ENCODE measurements at places on chromosomes 2 and 18.

DNA sequence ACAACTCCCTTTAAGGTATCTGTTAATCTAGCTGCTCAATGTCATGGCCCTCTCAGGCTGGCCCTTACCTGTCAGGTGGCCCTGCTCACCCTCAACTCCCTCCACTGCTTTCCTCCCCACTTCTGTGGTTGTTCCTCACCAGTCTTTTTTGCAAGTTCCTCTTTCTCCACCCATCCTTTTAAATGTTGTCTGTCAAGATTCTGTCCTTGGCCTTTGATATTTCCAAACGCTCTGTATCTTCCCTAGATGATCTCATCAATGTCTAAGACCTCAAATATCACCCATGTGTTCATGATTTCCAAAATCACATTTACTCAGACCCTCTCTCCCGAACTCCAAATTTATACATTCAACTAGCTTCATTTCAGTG, 3.5 kb downstream of the PTPN2 start:
- no peak for DNase-seq
- H3K4me3 ChIP-seq, result peak overlapping the region; percentile 84
- H3K4me1 ChIP-seq, result peaks cover 61% of the 10 kb centered on the region
- H3K27me3 ChIP-seq, result no peaks in the 10 kb centered on the region

DNA sequence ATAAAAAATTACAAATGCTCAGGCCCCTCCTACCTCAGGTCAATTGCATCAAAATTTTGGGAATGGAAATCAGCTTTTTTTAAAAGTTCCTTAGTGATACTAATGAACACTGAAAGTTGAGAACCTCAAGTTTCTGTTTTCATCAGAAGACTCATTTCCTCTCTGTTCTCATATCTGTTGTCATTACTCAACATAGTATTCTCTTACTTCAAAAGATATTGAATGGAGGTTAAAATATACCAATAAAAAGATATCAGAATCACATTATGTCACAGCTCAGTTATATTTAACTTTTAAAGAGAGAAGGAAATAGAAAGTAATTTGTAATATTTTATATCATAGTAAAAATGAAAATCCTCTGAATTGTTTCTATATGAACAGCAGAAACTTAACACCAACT, 959.4 kb upstream of the LRRTM1 start:
- no peaks in the 10 kb centered on the region for H3K4me1 ChIP-seq
- H3K27ac ChIP-seq, result no peak overlapping the region

DNA sequence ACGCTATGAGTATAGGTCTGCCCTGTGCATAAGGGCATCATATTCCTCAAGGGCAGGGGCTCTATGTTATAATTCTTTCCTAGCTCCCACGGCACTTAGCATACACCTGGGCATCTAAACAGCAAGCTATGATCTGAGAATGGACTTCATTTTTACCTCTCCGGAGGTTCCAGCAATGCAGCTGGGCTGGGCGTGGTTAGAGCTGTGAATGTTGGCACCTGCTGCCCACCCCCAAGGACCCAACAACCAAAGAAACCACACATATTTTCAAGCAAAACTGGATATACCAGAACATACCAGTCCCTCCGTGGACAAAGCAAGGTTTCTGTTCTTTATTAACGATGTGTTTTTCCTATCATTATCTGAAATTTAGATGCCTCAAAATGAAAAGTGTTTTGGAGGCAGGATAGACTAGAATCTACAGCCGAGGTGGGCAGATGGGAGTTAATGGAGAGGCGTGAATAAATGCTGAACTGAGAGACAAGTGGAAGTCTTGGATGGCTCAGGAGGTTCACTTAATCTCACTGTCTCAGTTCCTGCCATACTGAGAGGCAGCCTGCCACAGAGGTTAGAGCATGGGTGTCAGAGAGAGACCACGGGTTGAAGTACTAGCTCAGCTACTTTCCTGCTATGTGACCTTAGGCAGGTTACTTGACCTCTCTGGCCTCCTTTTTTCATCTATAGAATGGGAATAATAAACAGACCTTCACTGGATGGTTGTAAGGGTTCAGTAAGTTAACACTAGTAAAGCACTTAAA, 186.6 kb upstream of the SMAD2 start:
- no peaks in the 10 kb centered on the region for H3K36me3 ChIP-seq
- peaks cover 7% of the 10 kb centered on the region for H3K27me3 ChIP-seq
- H3K4me3 ChIP-seq, result no peak overlapping the region
- no peak for DNase-seq
- H3K27ac ChIP-seq, result no peak overlapping the region

GRCh38 chr2:149394864-149395263, 64.5 kb downstream of the LYPD6 start:
- H3K4me1 ChIP-seq, result no peaks in the 10 kb centered on the region
- no peak overlapping the region for H3K27ac ChIP-seq
- H3K36me3 ChIP-seq, result no peaks in the 10 kb centered on the region
- H3K27me3 ChIP-seq, result peaks cover 4% of the 10 kb centered on the region
- H3K4me3 ChIP-seq, result no peak overlapping the region

- peaks cover 2% of the 10 kb centered on the region for H3K4me1 ChIP-seq
- no peaks in the 10 kb centered on the region for H3K36me3 ChIP-seq
- DNase-seq, result no peak
- H3K4me3 ChIP-seq, result no peak overlapping the region
Measured at GRCh38 chr2:109519513-109519912, 94.3 kb downstream of the SEPTIN10 start.

GRCh38 chr2:23788100-23788499, 138.8 kb downstream of the ATAD2B start:
- H3K4me1 ChIP-seq, result peaks cover 21% of the 10 kb centered on the region
- H3K27me3 ChIP-seq, result no peaks in the 10 kb centered on the region
- H3K27ac ChIP-seq, result peak overlapping the region; percentile 67
- H3K36me3 ChIP-seq, result peaks cover 19% of the 10 kb centered on the region

DNA sequence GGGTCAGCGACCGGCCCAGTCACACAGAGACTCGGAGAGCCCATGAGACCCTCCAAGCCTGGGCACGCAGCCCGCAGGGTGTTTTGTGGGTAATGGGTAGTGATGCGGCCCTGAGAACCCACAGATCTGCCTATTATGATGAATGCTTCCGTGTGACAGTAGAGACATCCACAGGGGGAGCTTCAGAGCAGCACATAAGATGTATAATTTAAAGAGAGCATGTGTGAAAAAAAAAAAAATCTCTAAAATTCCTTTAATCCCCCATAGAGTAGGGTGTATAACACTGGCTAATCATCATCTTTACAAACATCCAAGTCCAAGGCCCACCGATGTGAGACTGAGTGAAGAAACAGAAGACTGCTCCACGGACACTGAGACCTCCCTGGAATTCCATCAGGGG, 34.6 kb downstream of the BIN1 start:
- no peak for DNase-seq
- no peak overlapping the region for H3K4me3 ChIP-seq
- H3K36me3 ChIP-seq, result peaks cover 17% of the 10 kb centered on the region
- H3K27ac ChIP-seq, result no peak overlapping the region
- peaks cover 30% of the 10 kb centered on the region for H3K4me1 ChIP-seq

DNA sequence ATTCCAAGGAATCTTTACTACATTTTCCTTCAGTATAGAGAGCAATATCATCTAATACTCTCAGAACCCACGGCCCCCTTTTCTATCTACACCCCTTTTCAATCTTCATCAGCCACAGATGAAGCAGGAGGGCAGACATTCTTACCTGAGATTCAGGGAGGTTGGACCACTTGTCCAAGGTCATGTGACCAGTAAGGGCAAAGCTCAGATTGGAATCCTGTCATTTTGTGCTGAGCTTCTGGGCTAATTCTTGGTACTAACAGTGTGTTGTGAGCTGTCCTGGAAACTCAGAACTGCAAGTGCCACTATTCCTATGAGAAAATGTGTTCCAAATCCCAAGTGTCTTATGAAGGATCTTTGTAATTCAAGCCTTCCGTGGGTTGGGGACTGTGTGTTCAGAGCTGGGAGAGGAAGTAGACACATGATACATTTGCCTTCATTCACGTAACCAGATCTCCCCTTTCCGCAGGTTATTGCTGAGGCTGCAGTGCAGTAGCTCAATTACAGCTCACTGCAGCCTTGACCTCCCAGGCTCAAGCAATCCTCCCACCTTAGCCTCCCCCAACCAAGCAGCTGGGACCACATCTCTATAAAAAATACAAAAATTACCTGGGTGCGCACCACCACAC, 3.3 kb downstream of the CHRNA1 start:
- H3K36me3 ChIP-seq, result no peaks in the 10 kb centered on the region

GRCh38 chr18:9150121-9150520, 13.5 kb downstream of the ANKRD12 start:
- H3K36me3 ChIP-seq, result peaks cover 7% of the 10 kb centered on the region
- no peak for DNase-seq
- H3K27ac ChIP-seq, result peak overlapping the region; percentile 80
- peak overlapping the region; percentile 48 for H3K4me3 ChIP-seq
- H3K27me3 ChIP-seq, result no peaks in the 10 kb centered on the region

DNA sequence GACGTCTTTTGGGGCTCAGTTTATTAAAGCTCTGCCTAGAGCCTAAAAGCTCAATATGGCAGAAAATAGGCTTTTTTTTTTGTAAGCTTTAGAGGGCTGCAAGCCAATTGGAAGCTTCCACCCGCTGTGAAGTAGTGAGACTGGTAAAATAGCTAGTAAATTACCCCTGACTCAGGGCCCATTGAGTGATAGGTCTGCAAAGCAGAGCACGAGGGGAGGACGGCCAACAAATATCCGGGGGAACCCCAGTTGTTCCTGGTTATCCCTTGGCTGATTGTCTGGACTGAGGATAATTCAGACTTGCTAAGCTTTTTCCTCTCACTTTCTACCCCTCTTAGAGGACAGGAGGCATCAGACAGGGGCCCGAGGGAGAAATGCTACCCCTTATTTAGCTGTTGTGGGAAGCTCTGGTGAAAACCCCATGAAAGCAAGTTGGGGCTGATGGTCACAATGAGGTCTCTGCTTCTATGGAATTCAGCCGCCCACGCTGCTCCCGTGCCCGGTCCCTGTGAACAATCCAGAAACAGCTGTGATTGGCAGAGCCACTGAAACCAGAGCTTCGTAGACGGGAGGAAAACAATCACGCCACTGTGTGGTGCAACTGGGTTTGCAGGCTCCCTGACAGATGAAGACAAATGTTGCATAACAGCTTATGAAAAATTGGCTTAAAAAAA, 141.9 kb upstream of the LGALSL start:
- DNase-seq, result no peak
- H3K27me3 ChIP-seq, result no peaks in the 10 kb centered on the region
- no peaks in the 10 kb centered on the region for H3K36me3 ChIP-seq

- peaks cover 12% of the 10 kb centered on the region for H3K27me3 ChIP-seq
- H3K4me1 ChIP-seq, result no peaks in the 10 kb centered on the region
- no peak overlapping the region for H3K27ac ChIP-seq
- DNase-seq, result no peak
- H3K4me3 ChIP-seq, result no peak overlapping the region
- H3K36me3 ChIP-seq, result peaks cover 2% of the 10 kb centered on the region
Measured at GRCh38 chr18:63062246-63062645, 257.3 kb downstream of the BCL2 start.

- no peak overlapping the region for H3K27ac ChIP-seq
- H3K4me1 ChIP-seq, result no peaks in the 10 kb centered on the region
- H3K4me3 ChIP-seq, result no peak overlapping the region
- no peaks in the 10 kb centered on the region for H3K27me3 ChIP-seq
- H3K36me3 ChIP-seq, result no peaks in the 10 kb centered on the region
- no peak for DNase-seq
Measured at GRCh38 chr2:204533629-204534370, 11.5 kb upstream of the PARD3B start.

GRCh38 chr2:70425682-70426301, 123.9 kb upstream of the FAM136A start:
- no peak overlapping the region for H3K4me3 ChIP-seq
- no peaks in the 10 kb centered on the region for H3K36me3 ChIP-seq
- no peak overlapping the region for H3K27ac ChIP-seq
- H3K27me3 ChIP-seq, result peaks cover 1% of the 10 kb centered on the region

DNA sequence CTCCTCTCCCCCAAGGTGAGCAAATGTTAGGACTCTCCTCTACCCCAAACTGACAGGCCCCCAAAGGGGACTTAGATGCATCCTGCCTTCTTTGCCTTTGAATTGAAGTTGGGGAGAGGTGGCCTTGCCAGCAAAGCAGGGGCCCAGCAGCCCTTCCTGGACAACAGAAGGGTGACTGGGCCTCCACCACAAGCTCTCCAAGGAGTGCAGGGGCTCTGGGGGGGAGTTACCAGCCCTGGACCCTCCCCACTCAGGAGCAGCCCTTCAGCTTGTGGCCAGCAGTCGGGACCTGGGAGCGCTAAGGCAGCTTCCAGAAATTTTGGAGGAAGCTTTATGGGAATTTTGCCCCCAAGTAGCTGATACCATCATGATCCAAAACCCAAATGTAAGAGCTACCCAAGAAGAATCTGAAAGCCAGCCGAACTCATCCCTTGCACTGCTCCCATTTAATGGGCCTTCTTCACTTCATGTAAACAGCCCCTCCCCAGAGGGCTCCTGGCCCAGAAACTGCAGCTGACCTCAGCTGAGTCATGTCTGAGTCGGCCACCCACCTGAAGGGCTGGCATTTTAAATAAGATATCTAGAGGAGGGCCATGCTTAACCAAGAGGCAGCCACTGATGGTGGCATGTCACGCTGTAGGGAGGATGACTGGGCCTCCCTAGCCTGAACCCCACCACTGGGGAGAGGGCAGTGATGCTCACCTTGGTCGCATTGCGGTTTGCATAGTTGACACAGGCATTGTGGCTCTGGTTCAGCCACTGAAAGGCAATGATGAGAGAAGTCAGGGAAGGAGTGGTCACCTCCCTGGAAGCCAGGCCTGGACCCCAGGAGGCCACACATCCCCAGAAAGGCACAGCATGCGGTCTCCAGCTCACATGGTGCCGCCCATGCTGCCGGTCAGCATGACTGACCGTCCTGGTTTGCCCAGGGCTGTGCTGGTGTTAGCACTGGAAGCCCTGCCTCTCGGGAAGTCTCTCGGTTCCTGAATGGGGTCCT, 71.5 kb downstream of the SFXN5 start:
- DNase-seq, result no peak
- no peaks in the 10 kb centered on the region for H3K4me1 ChIP-seq
- H3K27me3 ChIP-seq, result no peaks in the 10 kb centered on the region
- H3K4me3 ChIP-seq, result no peak overlapping the region
- H3K27ac ChIP-seq, result no peak overlapping the region

DNA sequence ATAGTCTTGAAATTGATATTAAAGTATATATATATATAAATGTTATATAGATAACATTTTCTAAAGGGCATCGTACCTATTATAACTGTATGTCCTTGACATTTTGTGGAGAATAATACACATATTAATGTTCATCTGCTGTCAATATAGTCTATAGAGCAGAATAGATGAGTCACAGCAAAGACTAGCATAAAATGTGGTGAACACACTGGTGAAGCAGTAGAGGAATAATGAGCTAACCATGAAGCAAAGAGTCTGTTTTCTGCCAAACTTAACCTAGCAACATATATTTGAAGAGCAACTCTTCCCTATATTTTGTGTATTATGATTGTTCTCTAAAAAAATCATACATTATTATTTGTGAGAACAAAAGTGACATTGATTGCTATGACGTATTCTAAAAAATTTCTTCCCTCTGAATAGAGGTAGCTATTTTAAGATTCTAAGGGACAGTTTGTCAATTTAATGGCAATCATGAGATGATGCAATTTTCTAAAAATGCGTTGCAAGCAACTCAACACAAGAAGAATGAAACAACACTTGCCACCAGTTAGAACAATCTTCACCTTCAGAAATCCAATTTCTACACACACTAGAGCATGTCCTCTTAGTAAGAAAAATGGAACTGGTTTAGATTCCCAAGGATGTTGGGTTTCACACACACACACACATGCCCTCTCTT, 22.0 kb downstream of the DOCK10 start:
- H3K4me3 ChIP-seq, result no peak overlapping the region
- H3K36me3 ChIP-seq, result peaks cover 3% of the 10 kb centered on the region
- H3K4me1 ChIP-seq, result peaks cover 9% of the 10 kb centered on the region
- H3K27ac ChIP-seq, result no peak overlapping the region
- no peak for DNase-seq
- no peaks in the 10 kb centered on the region for H3K27me3 ChIP-seq

- H3K4me1 ChIP-seq, result no peaks in the 10 kb centered on the region
- peaks cover 4% of the 10 kb centered on the region for H3K27me3 ChIP-seq
- no peak overlapping the region for H3K27ac ChIP-seq
- no peak for DNase-seq
- no peak overlapping the region for H3K4me3 ChIP-seq
Measured at GRCh38 chr2:151051574-151052220, 210.0 kb downstream of the RBM43 start.
